ENCODE measurements at places on chromosomes 1 and 21.

GRCh38 chr1:247298701-247299100, 33.0 kb downstream of the ZNF496 start:
- no peak for DNase-seq

DNA sequence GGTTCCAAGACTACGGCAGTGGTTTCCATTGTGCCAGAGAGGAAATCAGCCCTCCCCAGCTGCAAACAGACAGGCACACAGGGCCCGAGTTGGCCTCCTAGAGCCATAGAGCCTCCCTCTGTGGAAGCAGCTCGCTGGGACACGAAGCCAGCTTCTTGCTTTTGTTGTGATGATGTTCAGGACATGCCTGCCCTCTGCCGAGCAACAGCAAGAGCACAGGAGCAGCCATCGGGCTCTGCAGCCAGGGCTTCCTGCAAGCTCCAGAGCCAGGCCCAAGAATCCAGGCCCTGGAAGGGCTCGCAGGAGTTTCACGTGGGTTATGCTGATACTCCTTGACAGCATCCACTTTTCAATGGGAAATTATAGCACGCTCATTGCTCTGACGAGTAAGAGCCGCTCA, 18.5 kb downstream of the NPHP4 start:
- DNase-seq = no peak

DNA sequence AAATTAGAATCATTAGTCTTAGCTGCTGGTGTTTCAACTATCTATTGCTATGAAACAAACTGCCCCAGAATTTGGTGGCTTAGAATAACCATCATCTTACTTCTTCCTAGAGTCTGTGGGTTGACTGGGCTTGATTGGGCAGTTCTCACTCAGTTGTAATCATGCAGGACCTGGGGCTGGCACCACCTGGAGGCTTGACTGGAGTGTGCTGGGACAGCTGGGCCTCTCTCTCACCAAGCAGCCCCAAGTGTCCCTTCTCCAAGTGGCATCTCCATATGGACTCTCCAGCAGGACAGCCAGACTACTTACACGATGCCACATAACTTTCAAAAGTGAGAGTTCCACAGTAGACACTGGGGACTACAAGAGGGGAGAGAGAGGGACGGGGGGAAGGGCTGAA, 140.3 kb upstream of the ATP1B1 start:
- no peak for DNase-seq

DNA sequence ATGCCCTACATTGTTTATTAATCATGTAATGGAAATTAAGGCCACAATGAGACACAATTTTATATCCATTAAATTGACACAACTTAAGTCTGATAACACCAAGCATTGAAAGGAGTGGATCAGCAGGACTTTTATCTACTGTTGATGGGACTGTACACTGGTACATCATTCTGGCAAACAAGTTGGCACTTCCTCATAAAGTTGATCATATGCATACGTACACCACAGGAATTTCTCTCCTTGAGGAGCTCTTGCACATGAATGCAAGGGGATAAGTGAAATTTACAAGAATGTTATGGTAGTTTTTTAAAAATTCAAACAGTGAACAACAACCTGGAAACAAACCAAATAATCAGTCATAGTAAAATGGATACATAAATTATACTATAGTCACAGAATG, 20.1 kb downstream of the RAVER2 start:
- no peak for DNase-seq

- no peak for DNase-seq
Observed at GRCh38 chr1:222043444-222044292, 301.8 kb upstream of the DUSP10 start.

GRCh38 chr1:173355281-173356031, 121.7 kb upstream of the PRDX6 start:
- no peak for DNase-seq

DNA sequence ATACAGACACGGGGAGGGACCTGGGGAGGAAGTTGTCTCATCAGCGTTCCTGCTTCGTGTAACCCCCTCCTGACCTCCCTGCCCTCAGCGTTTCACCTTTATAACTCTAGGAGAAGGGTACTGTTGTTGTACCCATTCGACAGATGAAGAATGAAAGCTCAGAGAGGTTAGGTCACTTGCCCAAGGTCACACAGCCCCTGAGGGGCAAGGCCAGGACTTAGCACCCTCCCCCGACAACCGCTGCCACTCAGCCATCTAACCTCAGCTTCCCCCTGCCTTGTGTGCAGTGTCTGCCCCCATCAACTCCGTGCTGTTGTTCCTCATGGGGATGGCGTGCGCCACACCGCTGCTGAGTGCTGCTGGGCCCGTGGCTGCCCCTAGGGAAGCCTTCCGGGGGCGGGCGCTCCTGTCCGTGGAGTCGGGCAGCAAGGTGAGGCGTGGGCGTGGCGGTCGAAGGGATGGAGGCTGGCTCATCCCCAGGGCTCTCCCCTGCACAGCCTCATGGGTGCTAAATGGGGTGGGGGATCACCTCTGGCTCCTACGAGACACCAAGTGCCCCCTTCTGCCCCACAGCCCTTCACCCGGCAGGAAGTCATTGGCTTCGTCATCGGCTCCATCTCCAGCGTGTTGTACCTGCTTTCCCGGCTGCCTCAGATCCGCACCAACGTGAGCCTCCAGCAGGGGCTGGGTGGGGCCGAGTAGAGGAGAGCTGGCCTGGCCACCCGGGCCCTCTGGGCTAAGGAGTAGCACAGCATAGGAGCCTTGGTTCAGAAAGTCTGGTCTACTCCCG, 14.0 kb downstream of the SLC66A1 start:
- no peak for DNase-seq

All from NCI-H1694 (cell line).